ENCODE measurements at places on chromosomes 7 and 10. TPM values are rescaled to one million over a fixed set of nuclear protein-coding genes. Genes with fewer than 3 reads are reported as not detected.

SPDYE6 gene
- total RNA-seq, result 0.56 TPM

SEC61G gene
- total RNA-seq, result 443 TPM

NAT16 gene
- 1.6 TPM for total RNA-seq

SORCS3 gene
- total RNA-seq, result 14.9 TPM

NMT2 gene
- 18.4 TPM for total RNA-seq

PTPN20 gene
- total RNA-seq, result 0.71 TPM

CNPY1 gene
- total RNA-seq, result 0.19 TPM

PDZD7 gene
- total RNA-seq, result 6.9 TPM

SAP25 gene
- 1.0 TPM for total RNA-seq

All from motor neuron (in vitro differentiated cells).